ENCODE measurements at places on chromosomes 16 and 17. TPM values are rescaled to one million over a fixed set of nuclear protein-coding genes. Genes with fewer than 3 reads are reported as not detected.

Gene NOMO2
- 81.7 TPM for total RNA-seq

Gene TSPAN10
- 1.4 TPM for total RNA-seq

Gene KRTAP4-9
- not detected for total RNA-seq

Gene C16orf89
- total RNA-seq = 1.6 TPM

DNA sequence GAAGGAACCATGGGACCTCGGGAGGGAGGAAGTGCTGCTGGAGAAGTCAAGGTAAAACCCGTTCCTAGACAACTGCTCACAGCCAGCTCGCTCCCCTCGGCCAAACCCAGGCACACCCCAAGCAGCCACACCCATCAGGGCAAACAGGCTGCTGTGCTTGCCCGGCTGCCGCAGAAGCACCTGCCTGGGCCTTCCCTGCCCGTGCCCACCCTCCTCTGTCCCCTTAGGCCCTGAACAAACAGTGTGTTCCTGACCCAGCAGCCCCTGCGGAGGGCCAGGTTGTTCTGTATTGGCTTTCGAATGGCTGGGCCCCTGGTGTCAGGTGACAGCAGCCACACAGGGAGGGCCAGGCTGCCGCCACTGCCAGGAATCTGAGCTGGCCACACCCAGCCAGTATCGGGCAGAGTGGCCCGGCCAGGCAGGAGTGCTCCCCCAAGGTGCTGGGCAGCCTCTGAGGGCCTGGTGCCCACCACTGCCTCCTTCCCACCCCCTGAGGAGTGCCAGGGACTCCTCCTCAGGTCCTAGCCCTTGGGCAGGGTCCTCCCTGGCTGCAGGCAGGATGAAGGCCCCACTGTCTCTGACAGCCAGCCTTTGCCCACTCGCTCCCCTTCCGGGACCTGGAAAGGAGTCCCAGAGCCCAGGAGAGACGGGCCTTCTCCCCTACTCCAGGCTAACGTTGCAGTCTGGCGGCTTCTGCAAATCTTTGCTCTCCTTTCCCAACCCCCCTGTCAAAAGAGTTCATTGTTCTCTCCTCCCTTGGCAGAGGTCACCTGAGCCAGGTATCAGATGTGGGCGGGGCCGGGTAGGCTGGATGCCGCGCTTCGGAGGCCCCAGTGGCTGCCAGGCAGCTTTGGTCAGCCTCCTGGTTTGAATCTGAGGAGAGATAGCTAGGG lies 24.0 kb downstream of the LLGL2 start:
- DNase-seq = no peak

DNA sequence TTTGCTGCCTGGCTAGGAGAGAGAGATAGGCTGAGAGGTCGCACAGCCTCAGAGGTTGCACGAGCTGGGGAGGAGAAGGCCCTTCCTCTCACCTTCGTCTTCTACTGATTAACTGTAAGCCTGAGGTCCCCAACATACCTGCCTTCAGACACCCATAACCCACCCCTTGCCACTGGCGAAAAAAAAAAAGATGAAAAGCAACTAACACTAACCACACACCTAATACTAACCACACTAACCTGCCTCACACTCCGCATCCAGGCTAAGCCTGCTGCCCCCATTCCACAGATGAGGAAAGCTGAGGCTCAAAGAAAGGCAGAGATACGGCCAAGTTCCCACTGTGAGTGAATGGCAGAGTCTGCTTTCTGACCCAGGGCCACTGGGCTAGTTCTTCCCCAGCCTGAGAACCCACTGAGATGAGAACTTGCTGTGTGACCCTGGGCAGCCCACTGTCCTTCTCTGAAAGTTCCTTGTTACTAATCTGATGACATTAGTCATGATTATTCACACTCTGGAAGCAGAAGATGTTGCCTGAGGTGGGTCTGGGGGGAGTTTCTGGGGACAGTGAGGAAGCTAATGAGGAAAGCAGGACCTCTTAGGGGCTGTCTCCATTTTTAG lies 4.6 kb downstream of the IL21R start:
- DNase-seq = no peak

DNA sequence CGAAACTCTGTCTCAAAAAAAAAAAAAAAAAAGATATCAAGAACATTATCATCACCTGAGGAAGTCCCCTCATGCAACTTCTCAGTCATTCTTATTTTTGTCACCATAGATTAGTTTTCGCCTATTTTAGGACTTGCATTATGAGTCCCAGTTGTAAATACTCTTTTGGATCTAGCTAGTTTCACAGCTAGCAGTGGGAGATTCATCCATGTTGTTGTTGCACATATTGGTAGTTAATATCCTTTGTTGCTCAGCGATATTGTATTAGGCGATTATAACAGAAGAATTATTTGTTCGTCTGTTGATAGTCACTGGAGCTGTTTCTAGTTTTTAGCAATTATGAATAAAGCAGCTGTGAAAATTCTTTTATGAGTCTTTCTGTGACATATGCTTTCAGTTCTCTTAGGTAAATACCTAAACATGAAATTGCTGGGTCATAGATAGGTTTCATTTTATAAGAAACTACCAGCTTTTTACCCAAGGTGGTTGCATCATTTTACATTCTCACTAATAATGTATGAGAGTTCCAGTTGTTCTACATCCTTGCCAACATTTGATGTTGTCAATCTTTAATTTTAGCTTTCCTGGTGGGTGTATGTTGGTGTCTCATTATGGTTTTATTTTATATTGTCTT lies 40.7 kb upstream of the MAP3K14 start:
- no peak for DNase-seq

DNA sequence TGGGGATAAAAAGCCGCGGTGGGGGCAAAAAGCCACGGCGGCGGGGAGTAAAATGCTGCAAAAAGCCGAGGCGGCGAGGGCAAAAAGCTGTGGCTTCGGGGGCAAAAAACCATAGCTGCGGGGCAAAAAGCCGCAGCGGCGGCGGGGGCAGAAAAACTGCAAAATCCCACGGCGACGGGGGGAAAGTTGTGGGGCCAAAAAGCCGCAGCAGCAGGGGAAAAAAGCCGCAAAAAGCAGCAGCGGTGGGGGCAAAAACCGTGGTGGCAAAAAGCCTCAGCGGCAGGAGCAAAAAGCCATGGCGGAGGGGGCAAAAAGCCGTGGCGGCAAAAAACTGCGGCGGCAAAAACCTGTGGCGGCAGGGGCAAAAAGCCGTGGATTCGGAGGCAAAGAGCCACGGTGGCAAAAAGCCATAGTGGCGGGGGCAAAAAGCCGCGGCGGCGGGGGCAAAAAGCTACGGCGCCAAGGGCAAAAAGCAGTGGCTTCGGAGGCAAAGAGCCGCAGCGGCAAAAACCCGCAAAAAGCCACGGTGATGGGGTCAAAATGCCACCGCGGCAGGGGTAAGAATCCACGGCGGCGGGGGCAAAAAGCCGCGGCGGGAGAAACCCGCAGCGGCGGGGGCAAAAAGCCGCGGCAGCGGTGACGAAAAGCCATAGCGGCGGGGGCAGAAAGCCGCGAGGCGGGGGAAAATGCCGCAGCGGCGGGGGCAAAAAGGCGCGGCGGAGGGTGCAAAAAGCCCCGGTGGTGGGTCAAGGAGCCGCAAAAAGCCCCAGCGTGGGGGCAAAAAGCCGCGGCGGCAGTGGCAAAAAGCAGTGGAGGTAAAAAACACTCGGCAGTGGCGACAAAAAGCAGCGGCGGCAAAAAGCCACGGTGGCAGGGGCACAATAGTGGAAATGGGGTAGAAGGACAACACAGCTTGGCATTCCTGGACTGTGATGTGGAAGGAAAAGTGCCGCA lies 192.8 kb downstream of the SHCBP1 start:
- DNase-seq = no peak

- DNase-seq = no peak
Observed at GRCh38 chr17:40190197-40191021, 13.1 kb downstream of the RAPGEFL1 start.

DNA sequence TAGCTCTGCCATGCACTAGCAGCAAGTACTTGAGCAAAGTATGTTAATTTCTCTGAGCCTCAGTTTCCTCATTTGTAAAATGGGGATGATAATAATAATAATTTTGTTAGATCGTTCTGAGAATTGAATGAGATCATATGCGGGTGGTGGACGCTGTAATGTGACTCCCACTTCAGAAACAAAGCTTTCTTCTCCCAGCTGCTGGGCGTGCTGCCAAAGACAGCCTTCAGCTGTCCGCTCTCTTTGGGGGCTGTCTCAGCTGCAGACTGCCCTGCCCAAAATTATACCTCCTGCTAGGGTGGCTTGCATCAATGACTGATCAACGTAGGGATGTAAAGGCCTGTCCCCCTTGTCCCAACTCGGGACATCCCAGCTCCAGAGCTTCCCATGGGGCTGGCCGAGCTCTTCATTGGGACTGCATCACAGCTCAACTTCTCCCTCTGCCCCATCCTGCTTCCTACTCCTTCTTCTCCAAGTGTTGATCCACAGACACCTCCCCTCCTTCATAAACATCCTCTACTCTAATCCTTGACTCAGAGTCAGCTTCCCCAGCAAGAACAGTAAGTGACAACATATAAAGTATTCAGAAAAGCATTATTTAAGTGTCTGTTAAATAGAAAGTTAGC lies 30.7 kb upstream of the CDH5 start:
- DNase-seq = peak; percentile 57
